Activated CD4-positive, alpha-beta T cell treated with anti-CD3 and anti-CD28 coated beads, Interleukin-2, amount 50 U/mL, for 48 hours (primary cell): ENCODE measurements at places on chromosomes 1 and 21.

DNA sequence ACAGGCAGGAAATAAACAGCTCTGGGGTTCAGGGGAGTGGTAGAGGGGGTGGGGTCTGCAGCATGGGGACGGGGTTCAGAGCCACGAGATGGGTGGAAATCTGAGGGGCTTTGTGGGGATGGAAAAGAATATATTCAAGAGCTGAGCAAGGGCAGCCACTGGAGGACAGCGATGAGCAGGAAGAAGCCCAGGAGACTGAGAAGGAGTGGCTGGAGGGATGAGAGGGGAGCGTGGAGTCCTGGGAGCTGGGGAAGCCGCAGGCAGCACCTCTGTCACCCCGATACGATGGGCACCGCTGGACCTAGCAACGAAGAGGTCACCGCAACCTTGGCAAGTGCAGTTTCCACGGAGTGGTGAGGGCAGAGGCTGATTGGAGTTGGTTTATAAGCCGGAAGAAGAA lies 10.0 kb upstream of the KCNAB2 start:
- no peak for DNase-seq

DNA sequence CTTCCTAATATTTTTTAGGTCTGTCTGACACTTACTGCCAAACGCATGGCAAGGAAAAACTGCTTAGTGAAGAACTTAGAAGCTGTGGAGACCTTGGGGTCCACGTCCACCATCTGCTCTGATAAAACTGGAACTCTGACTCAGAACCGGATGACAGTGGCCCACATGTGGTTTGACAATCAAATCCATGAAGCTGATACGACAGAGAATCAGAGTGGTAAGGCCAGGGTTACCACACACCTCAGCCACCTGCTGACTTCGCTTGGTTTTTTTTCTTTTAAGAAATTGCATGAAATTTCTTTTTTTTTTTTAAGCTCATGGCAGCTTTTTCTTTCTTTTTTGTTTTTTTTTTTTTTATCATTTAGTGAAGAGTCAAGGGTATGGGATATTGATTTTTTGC lies 17.2 kb downstream of the ATP1A1 start:
- DNase-seq: peak; percentile 59

- DNase-seq: no peak
These were observed 30.7 kb upstream of the STMN1 start for GRCh38 chr1:25936947-25937346.

- no peak for DNase-seq
These were observed 59.2 kb downstream of the LHX9 start for GRCh38 chr1:197976368-197976767.

DNA sequence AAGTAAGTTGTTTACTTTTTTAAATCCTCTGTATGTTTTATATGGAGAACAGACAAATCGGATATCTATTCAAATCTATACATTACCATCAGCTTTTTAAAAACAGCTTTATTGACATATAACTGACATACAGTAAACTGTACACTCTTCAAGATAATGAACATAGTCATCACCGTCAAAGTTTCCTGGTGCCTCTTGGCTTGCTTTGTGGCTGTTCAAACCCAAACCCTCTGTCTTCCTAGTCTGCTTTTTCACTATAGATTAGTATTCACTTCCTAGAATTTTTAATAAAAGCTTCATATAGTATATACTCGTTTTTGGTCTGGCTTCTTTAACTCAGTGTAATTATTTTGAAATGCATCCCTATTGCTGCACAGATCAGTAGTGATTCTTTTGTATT lies 56.4 kb upstream of the TPTE start:
- no peak for DNase-seq

- no peak for DNase-seq
These were observed 3.2 kb upstream of the OLFML2B start for GRCh38 chr1:162026881-162027280.

- DNase-seq: peak; percentile 94
These were observed 6.0 kb upstream of the PITHD1 start for GRCh38 chr1:23772049-23772853.

GRCh38 chr1:168372307-168372706 lies 91.6 kb downstream of the TBX19 start:
- no peak for DNase-seq

DNA sequence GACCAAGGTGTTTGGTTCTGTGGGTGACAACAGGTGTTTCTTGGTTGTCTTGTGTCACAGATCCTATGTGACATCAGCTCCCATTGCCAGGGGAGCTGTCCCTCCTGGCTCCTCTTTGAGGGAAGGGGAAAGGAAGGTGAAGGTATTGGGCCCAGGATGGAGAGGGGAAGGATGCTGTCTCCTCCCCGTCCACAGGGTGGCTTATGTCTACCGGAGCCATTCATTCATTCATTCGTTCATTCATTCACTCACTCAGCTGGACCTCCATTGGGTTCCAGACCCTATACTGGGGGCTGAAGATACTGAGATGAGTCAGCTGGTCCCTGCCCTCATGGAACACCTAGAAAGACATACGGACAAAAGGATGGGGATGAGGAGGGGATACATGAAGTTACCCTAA lies 38.9 kb downstream of the EPHB2 start:
- DNase-seq: no peak

DNA sequence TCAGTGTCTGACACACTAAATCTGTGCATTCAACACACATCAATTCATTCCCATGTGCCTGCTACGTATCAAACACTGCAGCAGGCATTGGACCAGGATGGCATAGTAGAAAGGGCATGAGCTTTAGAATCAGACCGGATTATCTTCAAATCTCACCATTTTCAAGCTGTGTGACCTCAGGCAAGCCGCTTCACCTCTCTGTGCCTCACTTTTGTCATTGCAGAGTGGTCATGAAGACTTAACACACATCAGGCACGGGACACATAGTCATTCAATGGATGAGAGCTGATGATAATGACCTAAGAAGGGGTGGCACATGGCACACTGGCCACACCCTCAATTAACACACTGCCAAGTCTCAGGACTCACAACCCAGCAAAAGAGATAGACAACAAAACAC lies 46.8 kb downstream of the KLHDC7A start:
- no peak for DNase-seq

DNA sequence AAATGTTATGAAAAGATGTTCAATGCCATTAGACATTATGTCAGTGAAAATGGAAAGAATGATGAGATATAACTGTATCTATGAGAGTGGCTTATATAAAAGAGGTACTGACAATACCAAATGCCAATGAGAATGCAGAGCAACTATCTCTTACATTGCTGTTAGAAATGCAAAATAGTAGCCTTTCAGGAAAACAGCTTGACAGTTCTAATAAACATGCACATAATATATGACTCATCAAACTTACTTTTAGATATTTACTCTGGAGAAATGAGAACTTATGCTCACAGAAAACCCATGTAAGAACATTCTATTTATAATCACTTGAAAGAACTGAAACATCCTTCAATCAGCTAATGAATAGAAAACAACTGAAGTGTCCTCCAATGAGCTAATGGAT lies 996.7 kb upstream of the ADGRL4 start:
- no peak for DNase-seq

- no peak for DNase-seq
These were observed 90.1 kb upstream of the ZRANB2 start for GRCh38 chr1:71170925-71171324.

DNA sequence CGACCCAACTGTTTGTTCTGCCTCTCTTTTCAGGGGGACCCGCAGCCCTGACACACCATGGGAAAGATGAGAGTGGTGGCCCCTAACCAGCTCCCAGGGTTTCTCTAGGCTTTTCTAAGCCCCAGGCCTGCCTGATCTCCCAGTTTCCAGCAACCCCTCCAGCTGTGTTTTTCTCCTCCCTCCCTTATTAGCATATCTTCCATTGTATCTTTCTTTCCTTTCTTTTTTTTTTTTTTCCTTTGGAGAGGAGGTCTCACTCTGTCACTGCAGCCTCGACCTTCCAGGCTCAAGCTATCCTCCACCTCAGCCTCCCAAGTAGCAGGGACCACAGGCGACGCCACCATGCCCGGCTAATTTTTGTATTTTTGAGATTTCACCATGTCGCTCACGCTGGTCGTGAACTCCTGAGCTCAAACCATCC lies 1.8 kb upstream of the CERS2 start:
- no peak for DNase-seq

- no peak for DNase-seq
These were observed 841 bp downstream of the SNX27 start for GRCh38 chr1:151612501-151613281.

GRCh38 chr21:44569861-44570517 lies 3.5 kb upstream of the KRTAP10-4 start:
- DNase-seq: no peak

GRCh38 chr1:215970406-215970805 lies 403.3 kb downstream of the KCTD3 start:
- no peak for DNase-seq

DNA sequence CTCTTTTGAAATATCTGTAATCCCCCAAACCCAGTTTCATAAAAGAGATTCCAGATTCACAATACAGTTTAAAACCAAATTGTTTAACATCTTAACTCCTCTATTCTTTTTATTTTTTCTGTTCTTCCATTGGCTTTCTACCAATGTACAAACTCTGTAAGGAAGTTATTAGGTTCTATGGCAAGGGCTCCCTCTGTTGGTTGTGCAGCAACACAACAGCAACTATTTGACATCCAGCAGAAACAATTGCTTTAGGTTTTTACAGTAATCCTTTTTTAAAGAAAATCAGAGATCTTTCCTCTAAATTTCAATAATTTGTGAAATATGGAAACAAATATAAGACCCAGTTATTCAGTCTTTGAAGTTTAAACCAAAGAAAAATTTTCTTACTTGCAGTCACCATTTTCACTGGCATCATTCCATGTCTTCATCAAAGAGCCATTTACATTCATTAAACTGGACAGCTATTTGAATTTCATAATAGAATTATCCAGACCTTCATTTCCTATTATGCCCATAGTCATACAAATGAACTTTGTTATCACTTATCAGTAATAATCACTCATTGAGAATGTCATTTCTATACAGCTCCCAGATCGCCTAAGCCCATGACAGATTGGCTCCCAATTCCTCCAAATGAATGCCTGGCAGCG lies 46.5 kb upstream of the RNF11 start:
- DNase-seq: peak; percentile 32

- DNase-seq: no peak
These were observed 8.1 kb upstream of the EPHB2 start for GRCh38 chr1:22702296-22703085.

GRCh38 chr1:206704226-206704625 lies 19.5 kb downstream of the MAPKAPK2 start:
- no peak for DNase-seq

DNA sequence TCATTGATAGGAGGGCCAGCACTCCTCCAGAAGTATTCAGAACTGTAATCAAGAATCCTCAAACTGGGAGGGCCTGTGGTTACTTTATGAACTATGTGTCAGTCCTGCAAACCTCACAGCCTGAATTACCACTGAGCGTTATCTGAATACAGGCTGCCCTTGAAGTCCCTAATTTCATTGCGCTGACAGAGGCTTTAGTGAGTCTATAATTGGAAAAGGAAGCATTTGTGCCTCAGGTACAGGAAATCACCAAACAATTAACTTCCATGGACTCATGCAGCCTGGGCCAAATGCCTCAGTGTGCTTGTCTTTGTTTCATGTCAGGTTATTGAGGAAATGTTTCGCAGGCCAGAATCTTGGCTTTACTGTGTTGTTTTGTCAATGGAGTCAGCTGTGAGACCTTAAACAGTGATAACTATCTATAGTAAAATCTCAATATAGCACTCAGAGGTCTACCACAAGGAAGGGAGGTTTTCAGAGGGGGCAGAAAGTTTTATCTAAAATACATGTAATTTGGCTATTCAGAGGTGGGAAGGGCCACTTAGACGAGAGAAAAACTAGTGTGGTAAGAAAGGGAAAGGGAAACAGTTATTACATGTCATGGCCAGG lies 32.9 kb upstream of the DOCK7 start:
- no peak for DNase-seq

GRCh38 chr1:162552684-162553252 lies 8.8 kb upstream of the UAP1 start:
- no peak for DNase-seq

- no peak for DNase-seq
These were observed 9.2 kb downstream of the CD1E start for GRCh38 chr1:158362941-158363340.

DNA sequence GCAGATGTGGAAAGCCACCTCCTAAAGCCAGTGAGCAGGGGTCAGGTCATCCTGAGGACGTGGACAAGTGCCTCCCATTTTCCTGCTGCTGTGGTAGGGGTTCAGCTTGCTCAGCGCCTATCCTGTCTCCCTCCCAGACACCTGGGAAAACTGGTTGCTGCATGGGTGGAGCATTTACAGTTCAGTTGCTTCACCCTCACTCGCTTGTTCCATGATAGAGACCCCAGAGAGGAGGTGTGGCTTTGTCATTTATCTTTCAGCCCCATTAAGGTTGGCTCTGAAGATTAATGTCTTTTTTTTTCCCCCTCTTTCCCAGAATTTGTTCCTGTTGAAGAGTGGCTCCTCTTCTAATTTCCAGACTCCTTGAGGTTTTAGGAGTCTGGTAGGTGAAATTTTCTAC lies 9.2 kb downstream of the VANGL1 start:
- DNase-seq: no peak

- no peak for DNase-seq
These were observed 32.4 kb downstream of the ATP1A1 start for GRCh38 chr1:116405241-116406135.

DNA sequence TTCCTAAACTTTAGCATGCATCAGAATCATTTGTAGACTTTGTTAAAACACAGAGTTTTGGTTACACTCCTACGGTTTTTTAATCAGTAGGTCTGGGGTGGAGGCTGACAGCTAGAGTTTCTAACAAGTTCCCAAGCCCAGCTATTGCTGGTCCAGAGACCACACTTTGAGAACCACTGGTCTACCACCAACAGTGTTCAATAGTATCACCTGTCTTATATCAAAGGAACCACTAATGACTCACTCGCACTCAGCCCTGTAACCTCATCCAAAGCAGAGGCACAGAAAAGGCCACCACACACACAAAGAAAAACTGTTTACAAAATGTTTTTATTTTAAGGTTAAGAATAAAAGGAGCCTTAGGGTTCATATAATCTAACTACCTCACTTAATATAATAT lies 68.7 kb downstream of the HIVEP3 start:
- no peak for DNase-seq

DNA sequence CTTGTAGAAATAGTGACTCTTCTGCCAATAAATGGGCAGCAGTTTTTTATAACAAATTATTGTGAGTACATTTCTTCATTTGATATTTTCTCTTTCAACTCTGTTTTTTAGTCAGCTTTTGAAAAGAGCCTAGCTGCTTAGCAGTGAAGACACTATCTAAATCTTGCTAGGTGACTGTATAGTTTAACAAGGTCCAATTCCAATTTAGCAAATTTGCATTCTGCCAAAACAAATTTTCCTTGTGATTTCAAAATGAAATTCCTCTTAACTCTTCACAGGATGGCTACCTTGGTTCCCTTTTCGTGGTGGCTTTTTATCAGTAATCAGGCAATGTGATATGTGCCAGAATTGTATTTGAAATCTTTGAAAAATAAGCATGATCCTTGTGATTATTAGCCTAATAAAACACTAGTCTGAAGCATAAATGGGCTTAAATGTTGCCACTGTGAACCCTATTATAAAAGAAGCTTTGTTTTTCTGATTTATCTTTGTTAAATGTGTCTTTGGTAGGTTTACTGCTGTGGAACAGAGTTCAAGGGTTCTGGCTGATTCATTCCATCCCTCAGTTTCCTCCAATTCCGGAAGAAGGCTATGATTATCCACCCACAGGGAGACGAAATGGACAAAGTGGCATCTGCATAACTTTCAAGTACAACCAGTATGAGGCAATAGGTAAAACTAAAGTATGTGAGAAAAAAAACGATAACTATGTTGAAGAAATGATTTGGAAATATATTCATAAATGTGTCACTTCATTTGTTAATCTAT lies 12.2 kb downstream of the DNASE2B start:
- no peak for DNase-seq

- no peak for DNase-seq
These were observed 1097.5 kb upstream of the TMPRSS15 start for GRCh38 chr21:19501115-19501514.
